ENCODE measurements at places on chromosomes 11 and 22.
A peak's percentile ranks its signal among the peaks of the same experiment; 100 is the strongest.

DNA sequence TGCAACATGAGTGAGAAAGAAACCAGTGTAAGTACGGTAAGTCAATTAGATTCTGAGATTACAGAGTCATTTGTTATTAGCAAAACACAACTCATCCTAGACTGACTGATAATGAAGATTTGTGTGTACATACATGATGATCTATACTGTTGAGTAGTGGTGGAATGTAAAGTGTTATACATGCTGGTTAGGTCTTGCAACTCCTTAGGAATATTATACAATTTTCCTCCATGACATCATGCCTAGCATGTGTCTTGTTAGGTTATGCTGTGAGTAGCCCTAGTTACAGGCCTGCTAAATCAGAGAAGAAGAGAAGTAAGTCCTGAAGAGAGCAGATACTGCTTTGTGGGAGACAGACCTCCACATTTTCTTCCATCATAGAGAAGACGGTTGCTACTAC is 880.6 kb downstream of the LUZP2 start:
- no peak for DNase-seq

GRCh38 chr11:36253238-36253637 is 36.0 kb downstream of the COMMD9 start:
- no peak for DNase-seq

- DNase-seq, result no peak
Measured at GRCh38 chr11:44622190-44622650, 56.8 kb downstream of the CD82 start.

GRCh38 chr22:37701141-37701786 is 4.4 kb downstream of the TRIOBP start:
- DNase-seq, result no peak

DNA sequence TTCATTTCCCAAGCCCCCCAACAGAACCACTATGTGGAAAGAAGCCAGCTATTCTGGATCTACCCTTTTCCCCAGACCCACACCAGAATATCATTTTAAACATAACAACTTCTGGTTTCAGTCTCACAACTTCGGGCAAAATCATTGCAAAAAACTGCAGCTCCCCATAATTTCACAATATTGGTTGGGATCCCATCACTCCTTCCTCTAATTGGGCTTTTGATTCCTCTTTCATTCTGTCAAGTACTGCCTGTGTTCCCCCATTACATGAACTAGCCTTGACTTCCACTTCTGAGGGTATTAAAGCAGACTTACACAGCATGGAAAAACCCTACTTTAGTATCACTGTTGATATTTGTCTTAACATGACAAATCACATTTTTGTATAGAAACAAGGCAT is 4.1 kb upstream of the APOL3 start:
- no peak for DNase-seq

- DNase-seq, result peak; percentile 45
Measured at GRCh38 chr22:36368359-36368983, 19.3 kb downstream of the MYH9 start.

DNA sequence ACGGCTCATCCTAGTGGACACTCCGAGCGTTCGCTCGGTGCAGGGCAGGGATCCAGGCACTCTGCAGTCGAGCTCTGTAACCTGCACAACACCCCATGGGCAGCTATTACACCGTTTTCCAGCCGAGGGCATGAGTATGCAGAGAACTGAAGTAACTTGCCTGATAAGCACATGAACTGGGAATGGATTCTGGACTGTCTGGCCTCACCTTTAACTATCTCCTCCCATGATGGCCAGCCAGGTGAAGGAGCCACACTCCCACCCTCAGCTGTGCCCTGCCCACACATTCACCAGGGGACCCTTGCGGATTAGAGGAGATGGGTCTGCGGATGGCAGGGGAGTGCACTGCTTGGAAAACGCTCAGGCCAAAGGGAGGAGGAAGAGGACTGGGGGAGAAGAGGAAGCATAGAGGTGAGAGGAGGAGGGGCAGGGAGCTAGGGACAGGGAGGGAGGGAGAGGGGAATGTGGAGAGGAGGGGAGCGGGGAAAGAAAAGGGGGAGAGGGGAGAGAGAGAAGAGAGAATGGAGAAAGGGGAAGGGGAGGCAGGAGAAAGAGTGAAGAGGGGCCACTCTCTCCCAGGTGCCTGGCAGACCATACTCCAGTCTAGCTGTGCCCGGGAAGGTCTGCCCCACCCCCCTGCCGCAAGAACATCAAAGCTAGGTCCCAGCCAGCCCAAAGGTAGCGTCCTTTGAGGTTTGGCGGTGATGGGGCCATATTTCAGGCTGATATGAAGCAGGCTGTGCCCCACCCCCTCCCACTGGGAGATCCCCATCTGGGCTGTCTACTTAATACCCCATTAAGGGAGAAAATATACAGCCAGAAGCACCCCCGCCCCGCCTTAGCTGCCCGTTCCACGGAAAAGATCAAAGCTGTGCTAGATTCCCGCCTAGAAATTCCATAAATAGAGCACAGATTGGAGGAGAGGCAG is 33.2 kb upstream of the TCF20 start:
- DNase-seq, result no peak

- no peak for DNase-seq
Measured at GRCh38 chr11:117874253-117874909, 2.1 kb downstream of the FXYD6 start.

DNA sequence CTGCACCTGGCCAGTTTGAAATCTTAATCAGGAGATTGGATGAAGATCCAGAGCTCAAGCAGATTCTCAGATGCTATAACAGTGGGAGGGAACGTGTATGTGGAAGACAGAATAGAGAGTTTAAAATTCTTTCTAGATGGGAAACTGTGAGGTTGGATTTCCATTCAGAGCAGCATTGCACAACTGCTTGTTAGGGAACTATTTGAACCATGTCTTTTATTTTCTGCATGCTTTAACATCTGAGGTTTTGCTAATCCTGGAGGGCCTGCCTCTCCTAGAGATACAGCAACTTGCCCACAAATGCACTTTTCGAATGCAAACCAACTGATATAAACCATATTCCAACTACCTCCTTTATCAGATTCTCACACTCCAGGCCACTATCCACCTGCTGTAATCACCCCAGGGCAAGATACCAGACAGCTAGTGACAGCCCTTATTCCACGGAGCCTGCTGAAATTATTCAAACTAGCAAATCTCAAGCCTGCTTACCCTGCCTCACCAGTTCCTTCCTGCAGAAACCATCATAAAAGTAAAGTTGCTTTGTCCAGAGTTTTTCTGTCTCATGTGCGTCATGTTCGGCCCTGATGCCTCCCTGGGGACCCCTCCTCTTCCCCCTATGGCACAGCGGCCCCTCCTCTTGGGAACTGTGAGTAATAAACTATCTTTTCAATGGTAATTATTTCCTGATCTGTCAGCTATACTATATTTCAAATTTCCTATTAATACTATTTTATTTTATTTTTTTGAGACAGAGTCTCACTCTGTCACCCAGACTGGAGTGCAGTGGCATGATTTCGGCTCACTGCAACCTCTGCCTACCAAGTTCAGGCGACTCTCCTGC is 18.4 kb upstream of the SEC14L4 start:
- no peak for DNase-seq

DNA sequence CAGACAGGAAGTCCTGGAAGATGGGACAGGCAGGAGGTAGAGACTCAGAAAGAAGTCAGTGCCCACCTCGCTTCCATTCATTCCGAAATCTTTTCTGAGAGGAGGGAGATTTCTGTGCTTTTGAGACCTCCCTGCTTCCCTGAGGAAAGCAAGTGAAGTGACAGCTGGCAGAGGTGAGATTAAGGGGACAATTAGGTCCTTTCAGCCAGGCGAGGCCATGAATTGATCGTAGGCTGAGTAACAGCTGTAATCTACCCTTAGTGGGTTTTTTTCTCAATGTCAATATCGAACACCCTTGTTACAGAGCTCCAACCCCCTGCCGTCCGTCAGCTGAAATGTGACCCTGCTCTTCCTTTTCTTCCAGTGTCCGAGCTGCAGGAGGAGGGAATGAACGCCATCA is 96.0 kb downstream of the PARVA start:
- no peak for DNase-seq

GRCh38 chr11:35375332-35376117 is 43.8 kb downstream of the SLC1A2 start:
- DNase-seq, result no peak

DNA sequence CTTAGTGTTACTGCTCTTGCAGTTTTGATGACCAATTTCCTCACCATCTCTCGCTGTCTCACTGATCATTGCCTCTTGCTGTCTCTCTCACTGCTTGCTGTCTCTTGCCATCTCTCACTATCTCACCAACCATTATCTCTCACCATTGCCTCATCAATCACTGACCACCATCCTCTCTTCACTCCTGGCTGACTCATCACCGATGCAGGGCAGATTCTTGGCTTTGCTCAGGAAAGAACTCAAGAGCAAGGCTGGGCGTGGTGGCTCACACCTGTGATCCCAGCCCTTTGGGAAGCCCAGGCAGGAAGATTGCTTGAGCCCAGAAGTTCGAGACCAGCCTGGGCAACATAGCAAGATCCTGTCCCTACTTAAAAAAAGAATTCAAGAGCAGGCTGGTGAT is 66.3 kb upstream of the SYN3 start:
- no peak for DNase-seq

All from RWPE1 (cell line).